ENCODE measurements at places on chromosomes 6 and 20.

DNA sequence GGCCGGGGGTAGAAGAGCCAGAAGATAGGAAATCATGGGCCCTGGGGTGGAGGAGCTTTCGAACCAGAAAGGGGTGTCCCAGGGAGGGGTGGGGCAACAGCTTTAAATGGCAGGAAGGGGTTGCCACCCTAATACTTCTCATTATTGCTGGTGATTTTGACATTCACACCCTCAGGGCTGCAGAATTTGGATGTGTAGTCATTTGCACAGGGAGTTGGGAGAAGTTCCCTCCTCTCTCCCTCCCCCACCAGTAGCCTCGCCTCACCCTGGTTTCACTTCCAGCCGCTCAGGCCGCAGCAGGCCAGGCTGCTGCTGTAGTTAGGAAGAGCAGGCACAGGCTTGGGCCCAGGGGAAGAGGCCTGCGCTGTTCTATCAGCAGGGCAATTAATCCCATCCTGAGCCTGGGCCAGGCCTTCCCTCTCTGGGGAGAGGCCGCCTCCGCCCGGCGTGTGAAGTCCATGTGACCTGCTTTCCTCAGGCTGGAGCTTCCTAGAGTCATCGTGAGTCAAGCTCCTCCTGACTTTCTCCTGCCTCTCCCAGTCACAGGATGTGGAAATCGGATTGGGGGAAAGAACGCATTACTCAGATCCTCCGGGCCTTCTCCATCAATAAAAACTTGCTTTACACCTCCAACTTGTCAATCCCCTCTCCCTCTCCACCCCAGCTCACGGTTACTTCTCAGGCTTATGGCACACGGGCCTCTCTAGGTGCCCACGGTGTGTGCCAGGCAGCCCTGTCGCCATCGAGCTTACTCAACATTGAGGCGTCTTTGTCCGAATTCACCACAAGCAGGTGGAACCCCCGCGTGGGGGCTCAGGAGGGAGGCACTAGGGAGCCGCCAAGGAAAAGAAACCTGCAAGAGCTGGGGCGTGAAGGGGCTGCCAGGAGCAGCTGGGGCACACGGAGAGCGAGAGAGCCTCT lies 7.8 kb downstream of the ADTRP start:
- no peak for DNase-seq

- DNase-seq: no peak
Measured at GRCh38 chr6:163414946-163415619, 565 bp downstream of the QKI start.

DNA sequence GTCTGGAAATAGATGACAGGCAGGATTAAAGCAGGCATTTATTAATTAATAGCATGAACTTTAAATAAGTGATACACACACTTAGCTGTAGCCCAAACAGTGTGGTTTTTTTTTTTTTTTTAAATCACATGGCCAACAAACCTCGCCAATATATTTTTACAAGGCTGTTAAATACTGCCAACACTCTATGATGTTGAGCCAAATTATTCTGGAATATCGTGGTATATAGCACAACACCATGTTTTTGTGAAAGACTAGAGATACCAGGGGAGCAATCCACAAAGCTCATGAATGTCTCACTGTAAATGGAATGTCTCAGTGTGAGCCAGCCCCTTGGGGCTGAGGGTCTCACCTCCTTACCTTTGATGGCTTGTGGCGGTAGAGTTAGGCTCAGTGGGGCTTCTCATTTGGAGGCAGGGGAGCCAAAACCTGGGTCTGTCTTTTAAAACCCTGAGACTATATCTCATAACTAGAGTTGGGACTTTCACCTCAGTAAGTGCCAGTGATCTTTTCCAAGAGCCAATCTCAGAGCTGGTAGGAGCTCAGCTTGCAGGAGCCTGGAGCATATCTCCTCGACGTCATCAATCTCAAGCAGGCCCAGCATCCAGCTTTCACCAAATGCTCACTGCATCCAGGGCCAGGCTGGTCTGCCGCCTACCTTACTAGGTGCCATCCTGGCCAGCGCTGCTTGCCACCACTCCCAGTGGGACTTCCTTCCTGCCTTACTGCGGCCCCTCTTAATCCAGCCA lies 78.5 kb upstream of the FAM184A start:
- no peak for DNase-seq

- no peak for DNase-seq
Measured at GRCh38 chr6:110101885-110102284, 77.6 kb downstream of the WASF1 start.

GRCh38 chr6:94144807-94145206 lies 725.4 kb upstream of the EPHA7 start:
- DNase-seq: no peak

Data from NCI-H2081 treated with DMSO at 0.1 percent for 48 hours (cell line).